ENCODE measurements at places on chromosomes 1 and 21.

DNA sequence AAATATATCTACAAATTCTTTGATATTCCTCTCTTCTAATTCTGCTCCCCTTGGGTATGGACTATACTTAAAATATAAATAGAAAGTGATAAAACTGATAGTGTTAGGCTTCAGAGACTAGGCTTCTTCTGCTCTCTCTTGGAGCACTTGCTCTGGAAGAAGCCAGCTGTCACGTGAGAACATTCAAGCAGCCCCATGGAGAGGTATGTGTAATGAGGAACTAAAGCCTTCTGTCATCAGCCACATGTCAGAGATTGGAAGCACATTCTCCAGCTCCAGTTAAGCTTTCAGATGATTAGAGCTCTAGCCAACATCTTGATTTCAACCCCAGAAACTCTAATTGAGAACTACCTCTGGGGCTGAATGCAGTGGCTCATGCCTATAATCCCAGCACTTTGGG, 34.3 kb downstream of the XKR8 start:
- DNase-seq, result no peak

DNA sequence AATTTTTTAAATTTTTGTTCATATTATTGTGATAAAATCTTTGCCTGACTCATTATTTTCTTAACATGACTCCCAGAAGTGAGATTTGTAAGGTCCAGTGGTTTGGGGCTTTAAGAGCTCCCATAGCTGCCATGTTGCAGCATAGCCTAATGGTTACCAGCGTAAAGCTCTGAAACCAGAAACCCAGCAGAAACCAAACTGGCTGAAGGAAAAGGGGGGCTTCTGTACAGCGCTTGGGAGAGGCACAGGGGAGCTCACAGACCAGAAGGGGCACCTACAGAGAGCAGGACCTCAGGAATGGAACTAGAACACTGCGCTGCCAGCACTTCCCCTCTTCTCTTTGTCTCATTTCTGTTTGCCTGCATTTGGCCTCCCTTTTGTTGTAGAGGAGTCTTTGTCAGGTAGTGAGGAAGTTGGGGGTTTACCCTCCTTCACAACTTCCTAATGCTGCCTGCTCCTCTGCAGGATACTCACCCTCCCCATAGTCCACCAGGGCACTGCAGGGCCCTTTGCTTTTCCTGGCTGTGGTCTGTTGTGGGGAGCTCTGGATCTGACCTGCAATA, 2.6 kb upstream of the PYCR2 start:
- no peak for DNase-seq

DNA sequence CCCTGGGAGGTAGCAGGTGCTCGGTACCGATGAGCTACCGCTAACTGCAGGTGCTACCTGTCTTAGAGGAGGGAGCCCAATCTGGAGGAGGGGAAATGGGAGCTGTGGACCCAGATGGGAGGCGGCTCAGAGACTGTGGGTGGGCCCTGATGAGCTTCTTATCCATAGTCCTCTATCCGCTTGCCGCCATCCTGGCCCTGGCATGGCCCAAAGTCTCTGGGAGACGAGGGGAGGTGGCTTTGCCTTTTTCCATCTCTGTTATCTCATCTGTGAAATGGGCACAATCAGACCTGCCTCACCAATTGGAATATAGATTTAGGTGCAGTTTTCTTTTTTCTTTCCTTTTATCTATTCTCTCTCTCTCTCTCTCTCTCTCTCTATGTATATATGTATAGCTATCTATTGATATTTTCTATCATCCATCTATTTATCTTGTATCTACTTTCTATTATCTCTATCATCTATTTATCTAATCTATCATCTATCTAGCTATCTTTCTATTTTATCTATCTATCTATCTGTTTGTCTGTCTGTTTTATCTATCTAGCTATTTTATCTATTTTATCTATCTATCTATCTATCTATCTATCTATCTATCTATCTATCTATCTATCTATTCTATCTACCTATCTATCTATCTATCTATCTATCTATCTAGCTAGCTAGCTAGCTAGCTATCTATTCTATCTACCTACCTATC, 16.5 kb downstream of the TNFRSF1B start:
- DNase-seq, result no peak

DNA sequence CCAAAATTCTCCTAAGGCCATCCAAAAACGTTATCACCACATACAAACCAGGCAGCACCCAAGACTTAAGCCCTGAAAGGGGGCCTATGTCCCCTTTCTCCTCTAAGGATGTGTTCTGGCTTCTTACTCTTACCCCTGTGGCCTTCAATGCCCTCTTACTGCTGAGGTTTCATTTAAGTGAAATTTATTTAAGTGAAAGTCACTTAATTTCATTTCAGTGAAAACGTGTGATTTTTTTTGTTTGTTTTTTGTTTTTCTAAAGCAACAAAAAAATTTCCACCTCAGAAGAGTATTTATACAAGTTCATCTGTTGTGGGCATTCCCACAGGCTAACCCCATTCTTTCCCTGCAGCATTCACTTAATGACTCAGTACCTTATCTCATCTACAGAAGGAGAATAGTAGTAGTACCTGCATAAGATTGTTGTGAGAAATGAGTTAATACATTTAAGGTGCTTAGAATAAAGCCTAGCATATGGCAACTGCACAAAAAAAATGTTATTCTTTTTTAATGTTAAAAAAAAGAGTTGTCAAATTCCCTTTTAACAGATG, 220.6 kb downstream of the CHRM3 start:
- DNase-seq, result no peak

DNA sequence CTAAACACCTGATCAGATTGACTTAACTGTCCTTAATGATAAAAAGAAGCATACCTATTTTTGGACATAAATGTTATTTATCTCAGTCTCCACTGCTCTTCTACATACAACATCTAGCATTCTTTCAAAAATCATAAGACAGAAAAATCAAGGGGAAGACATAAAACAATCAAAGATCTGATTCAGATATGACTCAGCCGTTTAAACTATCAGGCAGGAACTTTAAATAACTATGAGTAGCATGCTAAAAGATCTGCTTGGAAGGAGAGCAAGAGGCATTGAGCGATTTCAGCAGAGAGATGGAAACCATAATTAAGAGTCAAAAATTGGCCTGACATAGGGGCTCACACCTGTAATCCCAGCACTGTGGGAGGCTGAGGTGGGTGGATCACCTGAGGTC, 27.2 kb upstream of the SLC22A15 start:
- DNase-seq, result no peak

- no peak for DNase-seq
Measured at GRCh38 chr1:22344329-22344630, 107.4 kb upstream of the ZBTB40 start.

GRCh38 chr1:26239936-26240335, 5.9 kb downstream of the CEP85 start:
- DNase-seq, result no peak

DNA sequence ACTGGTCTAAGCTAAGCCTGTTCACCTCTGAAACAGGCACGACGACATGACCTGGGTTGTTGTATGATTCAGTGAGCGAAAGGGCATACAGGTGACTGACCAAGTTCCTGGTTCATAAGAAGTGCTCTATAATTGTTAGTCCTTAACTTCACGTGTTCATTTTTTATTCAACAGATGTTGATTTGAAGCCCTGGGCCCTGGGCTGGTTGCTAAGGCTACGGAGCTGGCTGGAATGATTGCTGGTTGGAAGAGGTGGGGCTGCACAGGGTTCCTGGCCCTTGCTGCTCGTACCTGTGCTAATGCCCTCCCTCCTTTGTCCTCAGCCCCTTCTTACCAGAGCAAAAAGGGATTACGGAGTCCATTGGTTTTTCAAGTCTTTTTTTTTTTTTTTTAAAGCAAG, 111.3 kb upstream of the CSF3R start:
- DNase-seq, result no peak

GRCh38 chr1:108045460-108045859, 80.5 kb upstream of the VAV3 start:
- DNase-seq, result no peak

GRCh38 chr21:18810136-18810535, 406.6 kb upstream of the TMPRSS15 start:
- DNase-seq, result peak; percentile 6

- DNase-seq, result no peak
Measured at GRCh38 chr1:157239936-157240335, 101.7 kb upstream of the ETV3 start.

GRCh38 chr1:175604039-175604941, 139.1 kb downstream of the TNR start:
- DNase-seq, result no peak

- no peak for DNase-seq
Measured at GRCh38 chr1:38778051-38778450, 81.5 kb downstream of the RRAGC start.

DNA sequence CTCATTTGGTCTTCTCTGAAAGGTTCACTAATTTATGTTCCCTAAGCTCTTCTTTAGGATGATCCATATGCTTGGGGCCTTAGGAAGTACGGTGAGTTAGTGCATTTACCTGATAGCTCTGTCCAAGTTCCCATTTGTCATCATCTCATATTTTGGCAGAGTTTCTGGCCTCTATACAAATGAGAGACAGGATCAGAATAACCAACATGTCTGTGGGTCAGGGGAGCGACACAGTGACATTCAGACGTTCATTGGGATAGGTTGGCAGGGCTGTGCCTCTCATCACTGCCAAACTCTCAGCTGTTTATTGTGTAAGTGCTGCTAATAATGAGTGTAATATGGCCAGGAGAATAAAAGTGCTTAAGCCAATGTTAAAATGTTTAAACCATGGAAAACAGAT, 561.1 kb upstream of the ZRANB2 start:
- no peak for DNase-seq

GRCh38 chr1:8211883-8212579, 105.9 kb upstream of the SLC45A1 start:
- peak; percentile 60 for DNase-seq

DNA sequence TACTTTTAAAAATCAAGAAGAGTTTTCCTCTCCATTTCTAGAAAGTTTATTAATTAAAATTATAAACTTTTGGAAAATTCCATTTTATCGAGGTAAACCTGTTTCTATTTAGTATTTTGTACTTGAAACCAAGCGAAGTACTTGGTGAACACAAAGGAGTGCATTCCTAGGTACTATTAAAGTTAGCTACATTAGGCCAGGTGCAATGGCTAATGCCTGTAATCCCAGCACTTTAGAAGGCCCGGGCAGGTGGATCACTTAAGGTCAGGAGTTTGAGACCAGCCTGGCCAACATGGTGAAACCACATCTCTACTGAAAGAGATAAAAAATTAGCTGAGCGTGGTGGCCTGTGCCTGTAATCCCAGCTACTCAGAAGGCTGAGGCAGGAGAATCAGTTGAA, 292.2 kb downstream of the NTNG1 start:
- DNase-seq, result no peak

DNA sequence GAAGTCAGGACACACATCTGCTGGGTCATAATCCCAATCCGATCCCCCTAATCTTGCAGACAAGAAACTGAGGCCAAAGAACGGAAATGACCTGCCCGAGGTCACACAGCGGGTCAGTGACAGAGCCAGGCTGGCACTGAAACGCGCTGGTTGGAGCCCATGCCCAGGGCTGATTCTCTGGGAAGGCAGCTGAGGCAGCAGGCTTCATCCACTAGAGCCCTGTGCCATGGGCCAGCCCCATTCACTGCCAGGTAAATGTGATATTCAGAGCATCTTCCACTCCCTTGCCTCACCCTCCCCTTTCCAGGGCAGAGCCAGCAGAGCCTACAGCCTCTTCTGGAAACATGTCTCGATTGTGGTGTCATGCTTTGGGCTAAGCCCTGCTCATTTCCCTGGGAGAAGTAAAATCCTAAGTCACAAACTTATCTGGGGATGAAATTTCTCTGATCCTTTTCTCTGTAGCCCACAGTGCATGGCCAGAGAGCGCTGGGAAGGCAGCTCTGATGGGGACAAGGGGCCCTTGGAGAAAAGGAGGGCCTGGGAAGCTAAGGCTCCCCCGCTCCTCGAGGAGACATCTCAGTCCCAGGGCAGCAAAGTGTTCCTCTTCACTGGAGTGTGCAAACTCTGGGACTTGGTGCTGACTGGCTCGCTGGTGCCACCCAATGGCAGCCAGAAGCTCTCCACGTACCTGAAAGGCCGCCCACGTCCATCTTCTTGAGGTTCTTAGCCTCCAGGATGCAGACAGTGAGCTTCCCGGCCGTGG, 110.4 kb downstream of the SYT2 start:
- peak; percentile 78 for DNase-seq

DNA sequence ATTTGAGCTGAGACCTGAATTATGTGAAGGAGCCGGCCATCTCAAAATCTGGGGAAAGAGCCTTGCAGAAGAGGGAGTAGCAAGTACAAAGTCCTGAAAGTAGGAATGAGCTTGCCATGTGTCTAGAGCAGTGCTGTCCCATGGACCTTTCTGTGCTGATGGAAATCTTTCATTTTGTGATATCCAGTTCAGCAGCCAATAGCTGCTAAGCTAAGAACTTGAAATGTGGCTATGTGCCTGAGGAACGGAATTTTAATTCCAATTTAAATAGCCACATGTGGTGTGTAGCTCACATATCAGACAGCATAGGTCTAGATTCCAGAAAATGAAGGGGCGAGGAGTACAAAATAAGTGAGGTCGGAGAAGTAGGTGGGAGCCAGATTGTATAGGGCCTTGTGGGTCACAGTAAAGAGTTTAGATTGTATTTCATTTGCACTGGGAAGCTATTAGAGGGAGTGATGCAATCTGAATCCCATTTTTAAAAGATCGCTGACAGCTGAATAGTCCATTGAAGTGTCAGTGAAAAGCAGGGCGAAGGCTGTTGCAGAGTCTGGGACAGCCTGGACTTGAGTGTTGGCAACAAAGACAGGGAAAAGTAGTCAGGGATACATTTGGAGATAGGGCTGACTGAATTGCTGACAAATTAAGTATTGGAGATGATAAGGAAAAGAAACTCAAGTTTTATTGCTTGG, 80.3 kb downstream of the TMEM200B start:
- no peak for DNase-seq

DNA sequence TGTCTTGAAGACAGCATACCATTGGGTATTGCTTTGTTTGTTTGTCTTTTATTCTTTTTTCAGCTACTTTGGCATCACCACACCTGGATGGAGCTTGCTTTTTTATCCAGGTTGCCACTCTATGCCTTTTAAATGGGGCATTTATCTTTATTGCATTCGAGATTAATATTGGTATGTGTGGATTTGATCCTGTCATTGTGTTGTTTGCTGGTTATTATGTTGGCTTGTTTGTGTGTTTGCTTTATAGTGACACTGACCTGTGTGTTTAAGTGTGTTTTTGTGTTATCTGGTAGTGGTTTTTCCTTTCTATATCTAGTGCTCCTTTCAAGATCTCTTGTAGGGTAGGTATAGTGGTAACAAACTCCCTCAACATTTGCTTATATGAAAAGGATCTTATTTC, 24.9 kb upstream of the KCNH1 start:
- no peak for DNase-seq

- DNase-seq, result no peak
Measured at GRCh38 chr1:9520411-9520810, 18.9 kb upstream of the SLC25A33 start.

GRCh38 chr1:19061798-19062197, 105.3 kb upstream of the IFFO2 start:
- DNase-seq, result no peak

GRCh38 chr1:204480515-204480914, 14.1 kb downstream of the PIK3C2B start:
- no peak for DNase-seq
